ENCODE measurements at places on chromosomes 2 and 18.

- DNase-seq, result no peak
Measured at GRCh38 chr2:73939419-73939818, 12.7 kb downstream of the DGUOK start.

- no peak for DNase-seq
Measured at GRCh38 chr2:42970151-42970550, 177.8 kb upstream of the HAAO start.

DNA sequence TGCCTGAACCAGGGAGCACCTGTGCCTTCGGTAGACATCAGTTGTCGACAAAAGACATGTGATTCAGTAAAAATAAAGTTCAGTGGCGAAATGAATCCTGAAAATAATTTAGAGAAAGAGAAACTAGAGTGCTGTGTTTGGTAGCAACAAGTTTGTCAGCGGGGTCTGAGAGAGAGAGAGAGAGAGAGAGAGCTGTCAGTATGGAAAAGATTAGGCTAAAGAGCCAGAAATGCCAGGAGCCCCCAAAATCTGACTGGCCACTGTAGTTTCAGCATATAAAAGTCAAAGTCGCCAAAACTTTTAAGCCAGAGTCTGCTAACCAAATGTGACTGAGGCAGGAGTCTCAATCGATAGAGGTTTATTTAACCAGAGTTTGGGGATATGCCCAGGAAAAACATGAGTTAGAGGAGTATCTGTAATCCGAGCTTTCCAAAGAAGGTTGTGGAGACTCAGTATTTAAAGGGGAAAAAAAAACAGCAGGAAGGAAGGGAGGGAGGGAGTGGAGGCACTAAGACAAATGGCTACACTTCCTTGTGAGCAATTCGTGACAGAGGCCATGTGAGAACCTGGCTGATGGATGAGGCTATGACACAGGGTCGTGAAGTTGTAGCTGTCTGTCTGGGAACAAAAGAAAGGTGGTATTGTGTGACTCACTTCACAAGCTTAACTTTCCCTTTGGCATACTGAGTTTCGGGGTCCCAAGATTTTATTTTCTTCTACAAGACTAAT lies 20.5 kb upstream of the GNAL start:
- DNase-seq, result no peak

- no peak for DNase-seq
Measured at GRCh38 chr2:144067506-144067905, 452.4 kb downstream of the ZEB2 start.

DNA sequence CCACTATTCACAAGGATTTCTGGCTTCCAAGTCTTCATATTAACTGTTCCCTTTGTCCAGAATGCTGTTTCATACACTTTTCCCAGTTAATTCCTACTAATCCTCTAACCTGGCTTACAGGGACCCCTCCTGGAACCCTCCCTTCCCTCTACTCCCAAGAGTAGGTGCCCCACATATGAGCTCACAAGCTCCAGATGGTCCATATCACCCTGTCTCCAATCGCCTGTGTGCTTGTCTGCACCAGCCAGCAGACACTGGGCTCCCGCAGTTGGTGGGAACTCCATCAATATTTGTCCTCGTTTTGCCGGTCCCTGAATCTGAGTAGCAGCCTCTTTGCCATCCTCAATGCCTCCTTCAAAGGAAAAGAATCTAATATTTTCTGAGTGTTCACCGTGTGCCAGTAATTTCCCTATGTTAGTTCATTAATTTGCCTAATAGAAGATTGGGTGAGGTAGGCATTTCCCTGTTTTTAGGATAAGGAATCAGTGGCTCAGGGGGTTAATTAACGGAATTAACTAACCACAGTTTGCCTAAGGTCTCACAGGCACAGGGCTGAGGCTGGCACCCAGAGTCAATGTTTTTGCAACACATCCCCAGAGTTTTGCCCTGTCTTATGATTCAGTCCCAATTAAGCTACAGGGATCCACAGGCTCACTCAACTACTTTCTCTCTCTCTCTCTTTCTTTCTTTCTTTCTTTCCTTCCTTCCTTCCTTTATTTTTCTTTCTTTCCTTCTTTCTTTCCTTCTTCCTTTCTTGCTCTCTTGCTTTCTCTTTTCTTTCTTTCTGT lies 141.6 kb upstream of the CYP1B1 start:
- no peak for DNase-seq

DNA sequence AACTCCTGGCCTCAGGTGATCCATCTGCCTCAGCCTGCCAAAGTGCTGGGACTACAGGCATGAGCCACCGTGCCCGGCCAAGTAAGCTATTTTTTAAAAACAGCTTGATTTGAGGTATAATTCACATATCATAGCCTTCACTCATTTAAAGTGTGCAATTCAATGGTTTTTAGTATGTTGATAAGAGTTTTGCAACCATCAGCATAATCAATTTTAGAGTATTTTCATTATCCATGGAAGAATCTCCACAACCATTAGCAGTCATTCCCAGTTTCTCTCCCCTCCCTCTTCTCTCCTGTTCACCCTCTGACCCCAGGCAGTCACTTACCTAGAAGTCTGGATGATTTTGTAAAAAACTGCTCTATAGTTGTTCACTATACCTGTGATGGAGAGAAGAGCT lies 4.7 kb upstream of the LYG2 start:
- DNase-seq, result no peak
